ENCODE measurements at places on chromosomes 12 and 14. TPM values are rescaled to one million over a fixed set of nuclear protein-coding genes. Genes with fewer than 3 reads are reported as not detected.
A peak's percentile ranks its signal among the peaks of the same experiment; 100 is the strongest.

DNA sequence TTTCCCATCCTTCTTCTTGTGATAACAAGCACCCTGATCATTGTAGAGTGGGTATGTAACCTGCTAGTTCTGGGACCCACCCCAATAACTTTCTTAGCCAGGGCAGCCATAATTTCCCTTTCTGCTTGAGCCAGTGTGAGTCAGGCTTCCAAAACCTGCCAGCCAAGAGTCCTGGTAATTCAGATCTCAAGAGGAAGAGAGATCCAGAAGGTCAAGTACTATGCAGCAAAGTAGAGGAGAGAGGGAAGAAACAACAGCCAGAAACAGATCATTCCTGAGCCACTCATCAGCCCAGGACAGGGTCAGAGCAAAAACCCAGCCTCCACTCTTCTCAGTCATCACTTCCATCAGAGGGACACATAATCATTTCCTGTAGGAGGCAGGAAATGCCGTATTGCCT lies 182.0 kb downstream of the DICER1 start:
- no peak for ATAC-seq

DNA sequence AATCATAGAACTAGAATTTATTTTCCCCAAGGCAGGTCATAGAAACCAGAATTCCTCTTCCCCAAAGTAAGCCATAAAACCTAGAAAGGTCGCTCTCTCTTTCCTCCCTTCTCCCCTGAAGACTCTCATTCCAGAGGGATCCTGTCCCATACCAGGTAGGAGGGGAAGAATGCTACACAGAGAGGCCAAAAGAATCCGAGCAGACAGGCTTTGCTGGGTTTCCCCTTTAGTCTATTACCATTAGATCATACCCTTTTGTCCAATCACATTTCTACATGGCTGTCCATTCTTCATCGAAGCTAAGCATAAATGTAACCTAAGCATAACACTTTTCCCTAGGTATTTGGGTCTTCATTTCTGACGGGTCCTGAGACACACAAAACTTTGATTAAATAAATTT lies 204.5 kb downstream of the SPTSSA start:
- no peak for ATAC-seq

GRCh38 chr14:85599939-85600338 lies 70.0 kb downstream of the FLRT2 start:
- peak; percentile 50 for ATAC-seq

DNA sequence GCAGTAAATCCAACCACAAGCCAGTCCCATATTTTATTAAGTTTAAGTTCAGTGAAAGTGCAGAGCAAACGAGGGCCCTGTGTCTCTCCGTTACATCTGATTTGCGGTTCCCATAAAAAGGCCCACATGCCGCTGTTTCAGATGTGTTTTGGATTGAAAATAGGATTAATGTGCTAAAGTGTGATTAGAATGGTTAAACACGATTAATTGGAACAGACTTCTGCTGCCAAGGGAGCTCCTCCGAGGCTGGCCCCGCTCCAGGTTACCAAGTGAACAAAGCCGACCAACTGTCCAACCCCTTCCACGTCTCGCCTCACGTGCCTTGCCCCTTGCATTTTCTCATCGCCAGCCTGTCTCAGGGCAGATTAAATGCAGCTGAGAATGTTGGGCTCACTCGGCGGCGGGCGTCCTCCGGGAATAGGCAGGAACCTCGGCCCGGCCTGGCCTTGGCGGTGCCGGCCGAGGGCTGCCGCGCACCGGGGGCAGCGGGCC lies 166.5 kb upstream of the GSC start:
- ATAC-seq: peak; percentile 79

HCAR1 gene
- total RNA-seq: 0.08 TPM

DNA sequence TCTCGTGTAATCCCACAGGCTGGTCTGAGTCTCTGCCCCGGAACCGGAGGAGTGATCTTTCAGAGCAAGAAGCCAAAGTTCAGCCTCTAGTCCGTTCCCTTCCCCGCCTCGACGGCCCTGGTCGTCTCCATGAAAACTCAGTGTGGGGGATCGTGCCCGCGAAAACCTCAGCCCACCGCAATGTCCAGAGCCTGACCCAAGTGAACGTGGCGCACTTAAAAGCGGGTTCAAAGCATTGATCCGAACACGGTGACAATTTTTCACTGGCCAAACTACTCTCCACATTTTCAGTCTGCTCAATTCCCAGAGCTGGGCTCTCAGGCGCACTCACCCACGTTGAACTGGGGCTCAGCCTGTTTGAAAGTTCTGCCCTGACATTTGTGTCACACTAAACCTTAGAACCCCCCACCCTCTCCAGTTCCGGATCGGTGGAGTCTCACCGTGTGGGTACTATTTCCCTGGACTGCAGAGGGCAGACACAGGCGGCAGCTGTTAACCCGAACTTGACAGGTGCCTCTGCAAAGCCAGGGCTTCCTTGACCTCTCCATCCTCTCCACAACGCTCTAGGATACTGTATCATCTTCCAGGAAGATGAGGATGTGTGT lies 886 bp upstream of the PRICKLE1 start:
- peak; percentile 34 for ATAC-seq
